ENCODE measurements at places on chromosomes 5 and 9.

DNA sequence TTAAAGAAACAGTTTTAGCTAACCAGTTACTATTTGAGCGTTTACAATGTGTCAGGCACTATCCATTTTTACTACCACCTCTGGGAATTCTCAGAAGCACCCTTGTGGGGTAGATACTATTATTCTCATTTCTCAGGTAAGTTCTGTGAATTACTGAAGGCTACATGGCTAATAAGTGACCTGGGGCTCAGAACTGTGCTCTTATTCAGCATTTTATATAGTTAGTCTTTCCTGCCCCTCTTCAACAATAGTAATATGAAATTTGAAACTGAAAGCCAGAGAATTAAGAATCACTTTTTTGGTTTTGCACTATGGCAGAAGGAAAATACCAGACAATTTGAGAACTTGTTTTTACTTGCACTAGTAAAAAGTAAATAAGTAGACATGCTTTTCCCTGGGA is 11.8 kb downstream of the ELL2 start:
- no peak overlapping the region for H3K27ac ChIP-seq
- H3K4me3 ChIP-seq, result no peak overlapping the region
- DNase-seq, result no peak
- no peaks in the 10 kb centered on the region for H3K27me3 ChIP-seq
- no peaks in the 10 kb centered on the region for H3K36me3 ChIP-seq

DNA sequence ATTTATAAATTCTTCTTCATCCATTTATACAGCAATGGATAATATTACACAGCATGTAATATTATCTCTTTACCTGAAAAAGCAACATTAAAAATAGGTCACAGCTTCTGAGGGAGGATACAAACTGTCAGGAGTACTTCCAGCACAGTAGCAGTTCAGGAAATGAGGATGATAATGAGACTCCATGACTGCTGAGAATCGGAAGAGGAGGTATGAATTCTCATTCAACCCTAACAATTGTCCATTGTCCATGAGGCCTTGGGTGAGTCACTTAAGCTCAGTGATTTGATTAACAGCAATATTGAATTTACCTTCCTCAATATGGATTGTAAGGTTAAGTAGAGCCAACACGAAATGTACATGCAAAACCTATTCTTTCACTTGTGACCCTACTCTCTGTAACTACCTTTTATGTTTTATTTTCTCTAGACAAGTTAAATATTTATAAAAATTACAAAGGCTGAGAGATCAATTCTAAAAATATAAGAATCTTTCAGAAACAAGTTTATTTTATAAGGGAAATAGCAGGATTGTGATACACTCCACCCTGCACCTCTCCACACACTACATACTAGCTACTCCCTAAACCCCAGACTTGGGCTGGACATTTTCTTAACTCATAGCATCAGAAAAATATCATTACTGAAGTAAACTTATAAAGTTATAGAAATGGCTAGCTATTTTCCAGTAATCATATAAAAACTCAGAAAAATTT is 159.1 kb upstream of the ACOT12 start:
- no peaks in the 10 kb centered on the region for H3K4me1 ChIP-seq
- no peaks in the 10 kb centered on the region for H3K27me3 ChIP-seq
- no peak overlapping the region for H3K27ac ChIP-seq
- H3K36me3 ChIP-seq, result no peaks in the 10 kb centered on the region
- H3K4me3 ChIP-seq, result no peak overlapping the region

- H3K4me3 ChIP-seq, result no peak overlapping the region
- H3K36me3 ChIP-seq, result no peaks in the 10 kb centered on the region
- H3K27me3 ChIP-seq, result no peaks in the 10 kb centered on the region
- DNase-seq, result no peak
- H3K4me1 ChIP-seq, result no peaks in the 10 kb centered on the region
Measured at GRCh38 chr5:105088102-105088501, 1525.5 kb upstream of the NUDT12 start.

- no peaks in the 10 kb centered on the region for H3K4me1 ChIP-seq
- H3K36me3 ChIP-seq, result no peaks in the 10 kb centered on the region
- no peak for DNase-seq
Measured at GRCh38 chr9:126516936-126517832, 96.5 kb upstream of the LMX1B start.

GRCh38 chr5:35374584-35374983 is 144.3 kb upstream of the PRLR start:
- no peaks in the 10 kb centered on the region for H3K36me3 ChIP-seq
- no peaks in the 10 kb centered on the region for H3K27me3 ChIP-seq
- no peak for DNase-seq
- no peaks in the 10 kb centered on the region for H3K4me1 ChIP-seq
- no peak overlapping the region for H3K4me3 ChIP-seq

GRCh38 chr5:2899311-2899710 is 147.8 kb upstream of the IRX2 start:
- no peak overlapping the region for H3K4me3 ChIP-seq
- no peak for DNase-seq
- no peaks in the 10 kb centered on the region for H3K27me3 ChIP-seq
- H3K4me1 ChIP-seq, result no peaks in the 10 kb centered on the region

- H3K4me1 ChIP-seq, result peaks cover 13% of the 10 kb centered on the region
- no peak for DNase-seq
- H3K36me3 ChIP-seq, result no peaks in the 10 kb centered on the region
- H3K27ac ChIP-seq, result no peak overlapping the region
- no peaks in the 10 kb centered on the region for H3K27me3 ChIP-seq
Measured at GRCh38 chr5:59158165-59158564, 575.3 kb downstream of the RAB3C start.

DNA sequence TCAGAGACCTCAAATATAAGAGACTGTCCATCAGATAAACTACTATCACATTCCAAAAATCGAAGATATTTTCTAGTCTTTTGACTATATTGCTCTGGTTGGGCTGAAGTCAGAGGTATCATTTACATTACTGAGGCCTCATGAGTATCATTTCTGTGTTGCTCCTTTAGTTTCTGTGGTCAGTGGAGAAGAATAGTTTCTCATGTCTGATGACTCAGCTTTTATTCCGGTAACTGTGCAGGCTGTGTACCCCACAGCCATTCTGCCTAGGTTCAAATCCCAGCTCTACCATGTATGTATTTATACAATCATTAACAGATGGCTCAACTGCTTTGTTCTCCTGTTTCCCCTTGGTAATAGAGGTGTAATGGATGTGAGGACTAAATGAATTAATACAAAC is 179.3 kb downstream of the ALDH1A1 start:
- no peaks in the 10 kb centered on the region for H3K36me3 ChIP-seq
- H3K27ac ChIP-seq, result no peak overlapping the region
- no peaks in the 10 kb centered on the region for H3K27me3 ChIP-seq
- DNase-seq, result no peak
- H3K4me3 ChIP-seq, result no peak overlapping the region
- H3K4me1 ChIP-seq, result no peaks in the 10 kb centered on the region

DNA sequence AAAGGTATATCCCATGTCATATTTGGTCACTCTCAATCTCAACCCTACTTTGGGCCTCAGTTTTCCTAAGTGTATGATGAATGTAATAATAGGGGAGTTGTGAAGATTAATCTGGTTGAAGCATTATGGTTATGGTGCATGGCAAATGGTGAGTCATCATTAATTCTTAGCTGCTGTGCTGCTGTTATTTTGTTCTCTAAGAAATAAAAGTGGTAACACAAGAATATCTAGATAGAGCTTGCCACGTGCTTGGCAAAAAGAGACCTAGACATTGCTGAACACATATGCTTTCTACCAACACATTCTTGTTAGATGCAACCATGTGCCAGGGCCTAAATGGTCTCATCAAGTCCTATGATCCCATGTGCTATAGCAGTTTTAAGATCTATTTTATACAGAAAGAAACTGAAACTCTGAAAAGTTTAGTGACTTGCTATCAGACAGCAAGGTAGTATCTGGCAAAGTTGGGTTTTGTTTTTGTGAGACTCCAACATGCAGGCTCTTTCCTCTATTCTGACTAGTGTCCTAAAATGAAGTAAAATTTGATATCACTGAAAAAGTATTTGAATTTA is 699.9 kb upstream of the MEF2C start:
- H3K36me3 ChIP-seq, result no peaks in the 10 kb centered on the region
- no peaks in the 10 kb centered on the region for H3K4me1 ChIP-seq
- no peak for DNase-seq
- no peak overlapping the region for H3K4me3 ChIP-seq

DNA sequence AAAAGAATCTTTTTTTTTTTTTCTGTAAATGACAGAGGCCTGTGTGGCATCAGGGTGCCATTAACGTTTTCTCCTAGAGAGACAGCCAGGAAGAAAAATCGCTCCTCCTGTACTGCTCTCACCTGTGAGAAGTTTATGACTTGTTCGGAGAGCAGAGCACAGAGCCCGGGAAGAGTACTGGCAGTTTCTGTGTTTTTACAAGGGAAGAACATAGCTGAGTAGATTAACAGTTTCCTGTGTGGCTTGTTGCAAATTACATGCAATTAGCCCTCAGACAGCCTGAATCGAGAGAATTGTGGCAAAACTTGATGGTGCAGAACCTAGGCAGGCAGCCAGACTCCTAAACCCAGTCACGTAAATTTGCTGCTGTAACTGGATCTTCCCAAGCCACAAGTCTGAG is 32.1 kb downstream of the PRKACG start:
- no peaks in the 10 kb centered on the region for H3K27me3 ChIP-seq
- DNase-seq, result no peak
- H3K36me3 ChIP-seq, result no peaks in the 10 kb centered on the region

GRCh38 chr5:111689357-111689935 is 67.5 kb downstream of the NREP start:
- no peak for DNase-seq
- no peak overlapping the region for H3K4me3 ChIP-seq
- H3K36me3 ChIP-seq, result no peaks in the 10 kb centered on the region
- H3K27ac ChIP-seq, result no peak overlapping the region
- H3K4me1 ChIP-seq, result no peaks in the 10 kb centered on the region

GRCh38 chr9:114321759-114322158 is 1.1 kb upstream of the ORM1 start:
- H3K27me3 ChIP-seq, result no peaks in the 10 kb centered on the region
- H3K36me3 ChIP-seq, result no peaks in the 10 kb centered on the region
- no peaks in the 10 kb centered on the region for H3K4me1 ChIP-seq
- DNase-seq, result no peak
- H3K4me3 ChIP-seq, result no peak overlapping the region

- no peaks in the 10 kb centered on the region for H3K36me3 ChIP-seq
- DNase-seq, result no peak
- no peaks in the 10 kb centered on the region for H3K27me3 ChIP-seq
Measured at GRCh38 chr5:149002053-149002452, 60.8 kb downstream of the SH3TC2 start.

- no peak for DNase-seq
- H3K4me1 ChIP-seq, result no peaks in the 10 kb centered on the region
- H3K36me3 ChIP-seq, result no peaks in the 10 kb centered on the region
- H3K4me3 ChIP-seq, result no peak overlapping the region
- no peaks in the 10 kb centered on the region for H3K27me3 ChIP-seq
Measured at GRCh38 chr5:137791799-137792198, 37.6 kb upstream of the HNRNPA0 start.

DNA sequence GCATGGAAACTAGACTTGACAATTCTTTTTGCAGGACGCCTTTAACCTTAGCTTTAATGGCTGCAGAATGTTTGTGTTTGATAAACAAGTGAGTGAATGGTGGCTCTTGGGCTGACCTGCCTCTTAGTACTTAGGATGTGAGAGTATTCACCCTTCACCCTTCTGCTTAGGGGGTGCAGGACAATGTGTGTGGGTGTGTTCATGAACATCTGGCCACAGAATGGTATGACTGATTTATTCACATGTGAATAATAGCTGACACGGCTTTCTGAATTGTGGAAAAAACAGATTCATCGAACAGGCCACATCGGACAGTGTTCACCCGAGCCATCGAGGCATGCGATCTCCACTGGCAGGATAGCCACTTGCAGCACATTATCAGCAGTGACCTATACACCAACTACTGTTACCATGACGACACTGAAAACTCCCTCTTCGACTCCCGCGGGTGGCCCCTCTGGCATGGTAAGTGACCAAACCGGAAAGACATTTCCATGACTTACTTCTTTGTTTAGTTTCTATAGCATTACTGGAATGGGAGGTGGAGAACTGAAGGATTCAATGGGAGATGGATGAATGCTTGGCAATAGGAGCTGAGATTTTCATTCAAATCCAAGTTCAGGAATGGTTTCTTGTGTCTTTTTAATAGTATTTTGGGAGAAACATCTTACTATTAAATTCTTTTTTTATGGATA is 193.6 kb downstream of the ZSWIM6 start:
- H3K4me1 ChIP-seq, result no peaks in the 10 kb centered on the region
- H3K36me3 ChIP-seq, result peaks cover 10% of the 10 kb centered on the region
- no peak overlapping the region for H3K27ac ChIP-seq
- no peak overlapping the region for H3K4me3 ChIP-seq
- DNase-seq, result no peak

DNA sequence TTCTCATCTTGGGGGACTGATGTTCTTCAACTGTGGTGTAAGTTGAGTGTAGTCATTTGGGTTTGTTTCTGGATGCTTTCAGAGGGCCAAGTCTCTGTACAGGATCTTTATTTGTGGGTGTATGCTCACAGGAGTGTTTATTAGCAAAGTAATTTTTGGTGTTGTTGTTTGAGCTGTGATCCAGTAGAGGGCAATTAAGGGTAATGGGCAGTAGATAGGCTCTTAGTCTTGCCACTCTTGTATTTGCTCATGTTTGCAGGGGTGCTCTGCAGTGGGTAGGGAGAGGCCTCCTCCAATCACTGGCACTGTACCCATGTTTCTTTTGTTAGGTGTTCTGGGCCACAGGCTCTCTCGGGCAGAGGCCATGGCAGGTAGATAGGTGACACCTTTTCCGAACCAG is 45.9 kb upstream of the ITGA2 start:
- no peak for DNase-seq
- H3K4me3 ChIP-seq, result no peak overlapping the region
- H3K27me3 ChIP-seq, result no peaks in the 10 kb centered on the region
- no peaks in the 10 kb centered on the region for H3K36me3 ChIP-seq

DNA sequence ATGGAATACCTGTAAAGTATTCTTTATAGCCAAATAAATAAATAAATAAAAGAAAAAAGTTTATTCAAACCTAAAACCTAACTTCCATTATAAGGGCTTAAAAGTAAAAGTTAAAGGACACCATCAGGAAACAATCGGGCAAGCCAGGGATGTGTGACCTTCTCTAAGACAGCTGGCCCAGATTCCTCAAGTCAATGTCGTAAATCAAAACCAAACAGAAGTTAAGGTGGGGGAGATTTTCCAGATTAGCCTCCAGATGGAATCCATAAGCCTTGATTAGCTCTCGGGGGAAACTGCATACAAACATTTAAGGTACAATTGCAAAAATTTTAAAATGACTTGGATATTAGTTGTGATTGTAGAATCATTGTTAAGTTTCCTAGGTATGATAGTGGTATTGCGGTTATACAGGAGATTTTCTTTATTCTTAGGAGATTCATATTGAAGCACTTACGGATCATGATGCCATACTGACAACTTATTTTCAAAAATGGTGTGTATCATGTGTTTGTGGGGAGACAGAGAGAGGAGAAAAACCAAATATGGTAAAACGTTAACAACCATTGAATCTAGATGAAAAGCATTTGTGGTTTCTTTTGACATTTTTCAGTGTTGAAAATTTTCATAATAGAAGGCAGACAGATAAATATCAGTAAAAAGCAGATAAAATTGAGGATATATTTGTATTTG is 21.5 kb upstream of the MGAT1 start:
- H3K36me3 ChIP-seq, result no peaks in the 10 kb centered on the region
- no peaks in the 10 kb centered on the region for H3K27me3 ChIP-seq
- no peak overlapping the region for H3K27ac ChIP-seq
- H3K4me1 ChIP-seq, result peaks cover 5% of the 10 kb centered on the region
- H3K4me3 ChIP-seq, result no peak overlapping the region
